ENCODE measurements at places on chromosomes 6 and 20. TPM values are rescaled to one million over a fixed set of nuclear protein-coding genes. Genes with fewer than 3 reads are reported as not detected.

The ANKRD6 gene
- 9.1 TPM for total RNA-seq

The GHRH gene
- total RNA-seq: not detected

The MYMX gene
- not detected for total RNA-seq

The SLC4A11 gene
- total RNA-seq: not detected

The CALHM4 gene
- not detected for total RNA-seq

The FOXA2 gene
- total RNA-seq: not detected
